ENCODE measurements at places on chromosomes 4 and X. TPM values are rescaled to one million over a fixed set of nuclear protein-coding genes. Genes with fewer than 3 reads are reported as not detected.

The TCP11X2 gene
- not detected for total RNA-seq

The KLHL2 gene
- total RNA-seq, result 26.2 TPM

The VCX2 gene
- total RNA-seq, result not detected

The MTMR8 gene
- total RNA-seq, result 2.7 TPM

The PRDM8 gene
- 12.6 TPM for total RNA-seq

GRCh38 chr4:20248155-20248558 is 3.5 kb upstream of the SLIT2 start:
- H3K27me3 ChIP-seq, result no peaks in the 10 kb centered on the region
- no peak overlapping the region for H3K4me3 ChIP-seq
- H3K36me3 ChIP-seq, result no peaks in the 10 kb centered on the region
- H3K27ac ChIP-seq, result no peak overlapping the region
- peaks cover 3% of the 10 kb centered on the region for H3K4me1 ChIP-seq
- no peak for DNase-seq

DNA sequence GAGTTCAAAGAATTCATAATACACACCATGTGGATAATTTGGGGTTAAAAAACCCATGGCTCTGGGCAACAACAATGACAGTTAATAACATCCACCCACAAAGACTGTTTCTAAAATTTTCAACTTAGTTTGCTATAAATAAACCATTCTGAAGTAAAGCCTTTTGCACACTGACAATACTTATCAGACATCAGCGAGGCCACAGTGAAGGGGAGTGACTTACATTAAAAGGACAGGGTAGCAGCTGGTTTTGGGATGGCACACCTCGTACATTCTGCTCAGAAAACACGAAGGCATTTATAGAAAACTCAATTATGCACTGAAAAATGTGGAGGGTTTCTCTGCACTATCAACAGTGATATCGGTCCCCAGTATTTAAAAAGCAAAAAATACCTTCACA is 4.9 kb upstream of the ASB11 start:
- H3K36me3 ChIP-seq, result peaks cover 19% of the 10 kb centered on the region
- DNase-seq, result no peak
- no peak overlapping the region for H3K4me3 ChIP-seq
- no peak overlapping the region for H3K27ac ChIP-seq
- H3K27me3 ChIP-seq, result no peaks in the 10 kb centered on the region

GRCh38 chr4:87433342-87433741 is 11.0 kb downstream of the NUDT9 start:
- no peak overlapping the region for H3K27ac ChIP-seq
- H3K4me3 ChIP-seq, result no peak overlapping the region
- H3K27me3 ChIP-seq, result no peaks in the 10 kb centered on the region
- no peaks in the 10 kb centered on the region for H3K36me3 ChIP-seq
- DNase-seq, result no peak
- no peaks in the 10 kb centered on the region for H3K4me1 ChIP-seq

GRCh38 chr4:173793937-173794510 is 264.0 kb upstream of the HAND2 start:
- no peak overlapping the region for H3K27ac ChIP-seq
- no peak overlapping the region for H3K4me3 ChIP-seq
- DNase-seq, result no peak
- no peaks in the 10 kb centered on the region for H3K27me3 ChIP-seq
- no peaks in the 10 kb centered on the region for H3K4me1 ChIP-seq

GRCh38 chrX:18360867-18361266 is 6.4 kb upstream of the SCML2 start:
- DNase-seq, result no peak
- no peaks in the 10 kb centered on the region for H3K4me1 ChIP-seq
- H3K4me3 ChIP-seq, result no peak overlapping the region
- no peak overlapping the region for H3K27ac ChIP-seq
- H3K36me3 ChIP-seq, result no peaks in the 10 kb centered on the region
- H3K27me3 ChIP-seq, result peaks cover 3% of the 10 kb centered on the region

- no peaks in the 10 kb centered on the region for H3K36me3 ChIP-seq
- H3K27me3 ChIP-seq, result no peaks in the 10 kb centered on the region
- no peak overlapping the region for H3K4me3 ChIP-seq
- DNase-seq, result no peak
Observed at GRCh38 chr4:65498606-65499005, 171.7 kb downstream of the EPHA5 start.

DNA sequence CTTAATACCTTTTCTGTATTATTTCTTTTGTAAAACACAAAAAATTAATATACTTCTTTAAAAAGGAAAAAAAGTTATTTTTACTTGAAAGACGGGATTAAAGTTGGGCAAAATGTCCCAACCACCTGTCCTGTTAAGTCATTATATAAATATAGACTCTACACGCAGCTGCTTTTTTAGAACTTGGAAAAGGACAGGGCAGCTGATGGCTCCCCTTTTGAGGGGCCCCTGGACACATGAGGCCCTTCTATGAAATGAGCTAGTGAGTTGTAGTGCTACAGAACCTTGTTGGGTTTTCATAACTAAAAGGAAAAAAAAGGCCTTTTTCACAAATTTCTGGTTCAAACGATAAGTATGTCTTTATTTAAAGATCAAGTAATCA is 600 bp upstream of the BEX2 start:
- no peak overlapping the region for H3K27ac ChIP-seq
- peaks cover 42% of the 10 kb centered on the region for H3K27me3 ChIP-seq
- peaks cover 6% of the 10 kb centered on the region for H3K4me1 ChIP-seq

DNA sequence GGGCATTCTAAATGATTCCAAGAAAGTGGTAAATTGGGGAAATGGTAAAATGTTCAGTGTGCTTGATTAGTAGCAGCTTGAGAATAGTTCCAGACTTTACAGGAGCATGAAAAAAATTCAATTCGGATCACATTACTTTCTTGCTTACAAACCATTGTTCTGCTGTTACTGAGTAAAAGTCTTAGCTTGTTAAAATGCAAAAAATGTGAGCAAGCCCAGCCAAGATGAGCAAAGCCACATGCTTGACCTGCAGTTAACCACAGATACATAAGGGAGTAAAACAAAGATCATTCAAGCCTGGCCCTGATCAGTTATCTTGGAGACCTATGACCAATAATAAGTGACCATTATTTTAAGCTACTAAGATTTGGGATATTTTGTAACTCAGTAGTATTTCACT is 562.9 kb upstream of the MAGEB2 start:
- no peak overlapping the region for H3K27ac ChIP-seq
- no peaks in the 10 kb centered on the region for H3K27me3 ChIP-seq
- no peaks in the 10 kb centered on the region for H3K36me3 ChIP-seq
- no peak overlapping the region for H3K4me3 ChIP-seq

GRCh38 chr4:3399277-3400194 is 42.2 kb upstream of the HGFAC start:
- no peak overlapping the region for H3K27ac ChIP-seq
- DNase-seq, result no peak
- H3K4me3 ChIP-seq, result no peak overlapping the region
- H3K27me3 ChIP-seq, result no peaks in the 10 kb centered on the region
- H3K36me3 ChIP-seq, result no peaks in the 10 kb centered on the region
- H3K4me1 ChIP-seq, result peaks cover 6% of the 10 kb centered on the region

- H3K27ac ChIP-seq, result peak overlapping the region; percentile 20
- H3K27me3 ChIP-seq, result peaks cover 4% of the 10 kb centered on the region
- no peak overlapping the region for H3K4me3 ChIP-seq
- no peaks in the 10 kb centered on the region for H3K4me1 ChIP-seq
- no peaks in the 10 kb centered on the region for H3K36me3 ChIP-seq
- no peak for DNase-seq
Observed at GRCh38 chrX:13805241-13805640, 11.7 kb downstream of the GPM6B start.

DNA sequence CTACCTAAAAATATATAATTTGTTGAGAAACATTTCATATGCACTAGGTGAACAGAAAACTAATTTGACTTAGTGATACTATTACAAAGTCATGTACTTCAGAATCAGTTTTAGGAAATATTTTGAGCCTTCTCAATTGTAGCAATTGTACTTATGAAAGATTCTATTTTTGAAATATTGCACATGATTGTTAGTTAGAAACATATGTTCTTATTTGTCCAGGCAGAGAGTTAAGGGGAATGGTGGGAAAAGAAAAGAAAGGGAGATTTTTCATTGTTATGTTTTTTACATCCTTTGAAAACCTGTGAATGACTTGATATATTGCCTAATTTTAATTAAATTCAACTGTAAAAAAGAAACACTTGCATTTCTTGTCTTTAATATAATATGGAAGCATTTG is 66.0 kb downstream of the GLRB start:
- no peak overlapping the region for H3K4me3 ChIP-seq
- H3K4me1 ChIP-seq, result no peaks in the 10 kb centered on the region
- H3K27ac ChIP-seq, result no peak overlapping the region

- H3K36me3 ChIP-seq, result no peaks in the 10 kb centered on the region
- H3K4me3 ChIP-seq, result no peak overlapping the region
Observed at GRCh38 chr4:879729-880077, 52.4 kb downstream of the GAK start.

DNA sequence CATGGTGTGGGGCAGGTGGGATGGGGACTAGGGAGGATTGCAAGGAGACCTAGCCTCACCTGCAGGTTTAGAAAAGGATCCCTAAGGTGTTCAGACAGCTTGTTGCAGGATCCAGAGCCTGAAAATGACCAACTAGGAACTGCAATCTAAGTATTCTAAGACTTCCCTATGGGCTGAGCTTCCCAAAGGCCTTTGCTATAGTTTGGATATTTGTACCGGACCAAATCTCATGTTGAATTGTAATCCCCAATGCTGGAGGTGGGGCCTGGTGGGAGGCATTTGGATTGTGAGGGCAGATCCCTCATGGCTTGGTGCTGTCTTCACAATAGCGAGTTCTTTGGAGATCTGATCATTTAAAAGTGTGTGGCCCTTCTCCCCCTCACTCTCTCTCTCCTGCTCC is 52.1 kb downstream of the GPC3 start:
- H3K36me3 ChIP-seq, result no peaks in the 10 kb centered on the region
- H3K4me3 ChIP-seq, result no peak overlapping the region
- DNase-seq, result no peak
- H3K4me1 ChIP-seq, result no peaks in the 10 kb centered on the region
- H3K27me3 ChIP-seq, result no peaks in the 10 kb centered on the region
- no peak overlapping the region for H3K27ac ChIP-seq

DNA sequence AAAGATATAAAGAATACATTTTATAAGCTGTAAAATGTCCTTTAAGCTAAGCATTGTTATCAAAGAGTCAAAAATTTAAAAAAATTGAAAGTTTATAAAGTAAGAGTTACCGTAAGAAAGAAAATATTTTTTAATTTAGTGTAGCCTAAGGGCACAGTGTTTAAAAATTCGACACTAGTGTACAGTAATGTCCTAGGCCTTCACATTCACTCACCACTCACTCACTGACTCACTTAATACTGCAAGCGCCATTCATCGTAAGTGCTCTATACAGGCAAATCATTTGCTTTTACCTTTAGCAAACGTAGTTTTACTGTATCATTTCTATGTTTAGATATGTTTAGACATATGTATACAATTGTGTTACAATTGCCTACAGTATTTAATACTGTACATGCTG is 20.2 kb downstream of the GLRA3 start:
- H3K36me3 ChIP-seq, result no peaks in the 10 kb centered on the region
- H3K4me3 ChIP-seq, result no peak overlapping the region
- no peak for DNase-seq
- H3K4me1 ChIP-seq, result no peaks in the 10 kb centered on the region

DNA sequence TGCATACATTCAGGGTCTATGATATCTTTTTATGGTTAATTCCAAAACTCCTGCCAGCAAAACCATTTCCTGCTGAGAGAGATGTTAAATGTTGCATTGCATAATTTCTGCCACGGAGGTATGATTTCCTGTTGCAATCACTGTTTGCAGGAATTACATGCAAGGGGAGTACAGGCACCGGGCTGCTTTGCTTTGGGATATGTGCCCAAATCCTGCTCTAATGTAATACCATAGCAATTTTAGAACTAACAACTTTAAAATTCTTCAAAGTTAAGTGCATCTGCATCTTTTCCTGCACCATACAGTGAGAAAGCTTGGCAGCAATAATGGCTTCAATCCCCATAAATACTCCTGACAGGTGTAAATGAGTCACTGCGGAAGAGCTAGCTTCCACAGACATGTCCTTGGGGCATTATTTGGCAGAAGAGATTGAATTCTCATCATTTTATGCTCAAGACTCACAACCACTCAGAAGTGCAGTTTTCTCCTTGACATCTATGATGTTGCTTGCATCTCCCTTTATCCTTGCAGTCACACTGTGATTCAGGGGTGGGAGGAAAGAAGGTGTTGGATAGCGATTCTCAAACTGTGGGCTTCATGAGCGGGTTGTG is 29.6 kb downstream of the TRIM2 start:
- H3K4me3 ChIP-seq, result no peak overlapping the region
- H3K27ac ChIP-seq, result no peak overlapping the region
- H3K4me1 ChIP-seq, result no peaks in the 10 kb centered on the region
- no peak for DNase-seq
- no peaks in the 10 kb centered on the region for H3K27me3 ChIP-seq

DNA sequence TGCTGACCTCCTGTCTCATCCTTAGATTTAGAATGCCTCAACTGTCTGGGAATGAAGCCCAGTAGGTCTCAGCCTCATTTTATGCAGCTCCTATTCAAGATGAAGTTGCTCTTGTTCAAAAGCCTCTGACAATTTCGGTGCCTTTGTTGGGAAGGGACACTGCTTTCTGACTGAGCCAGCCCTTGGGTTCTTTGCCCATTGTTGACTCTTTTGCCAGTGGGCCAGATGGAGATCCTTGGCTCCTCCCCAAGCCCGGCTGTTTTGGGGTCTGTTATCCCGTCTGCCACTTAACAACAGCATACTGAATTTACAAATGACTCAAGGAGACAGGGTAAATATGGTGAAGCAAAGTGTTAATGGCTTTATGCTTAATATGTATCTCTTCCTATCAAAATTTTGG is 58.3 kb upstream of the PRKX start:
- no peak for DNase-seq
- H3K27ac ChIP-seq, result no peak overlapping the region
- no peaks in the 10 kb centered on the region for H3K36me3 ChIP-seq
- H3K27me3 ChIP-seq, result no peaks in the 10 kb centered on the region

- DNase-seq, result no peak
- H3K36me3 ChIP-seq, result no peaks in the 10 kb centered on the region
- H3K4me1 ChIP-seq, result peaks cover 43% of the 10 kb centered on the region
- no peak overlapping the region for H3K27ac ChIP-seq
Observed at GRCh38 chr4:142355421-142355930, 490.6 kb downstream of the INPP4B start.

DNA sequence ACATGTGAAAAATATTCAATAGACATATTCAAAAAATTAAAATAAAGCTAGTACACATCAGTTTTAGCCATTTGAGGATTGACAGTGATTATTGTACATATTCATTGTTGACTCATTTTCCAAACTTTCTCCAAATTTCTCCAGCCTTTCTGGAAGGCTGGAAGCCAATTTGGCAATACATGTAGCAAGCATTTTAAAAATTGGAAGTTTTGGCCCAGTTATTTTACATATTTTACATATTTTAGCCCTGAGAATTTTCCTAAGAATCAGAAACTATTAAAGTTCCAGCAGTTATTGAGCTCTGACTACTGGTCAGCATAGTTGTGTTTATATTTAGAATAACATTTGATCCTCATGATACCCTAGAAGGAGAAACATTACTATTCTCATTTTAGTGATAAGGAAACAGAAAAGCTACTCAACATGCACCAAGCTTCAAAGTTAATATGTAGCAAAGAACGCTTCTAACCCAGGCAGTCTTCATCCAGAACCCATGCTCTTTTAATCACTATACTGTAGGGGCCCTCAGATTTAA is 3.2 kb downstream of the CABS1 start:
- no peaks in the 10 kb centered on the region for H3K27me3 ChIP-seq
- H3K27ac ChIP-seq, result no peak overlapping the region
- DNase-seq, result no peak
- no peak overlapping the region for H3K4me3 ChIP-seq

Data from tibial nerve (tissue), 4 donors.